Activated CD8-positive, alpha-beta memory T cell treated with anti-CD3 and anti-CD28 coated beads, Interleukin-2, amount 50 U/mL, for 48 hours (primary cell): ENCODE measurements at places on chromosomes 4 and X.

- DNase-seq, result no peak
These were observed 404.4 kb downstream of the TLL1 start for GRCh38 chr4:166277401-166277800.

GRCh38 chr4:154414796-154415195 lies 76.8 kb downstream of the DCHS2 start:
- DNase-seq, result no peak

DNA sequence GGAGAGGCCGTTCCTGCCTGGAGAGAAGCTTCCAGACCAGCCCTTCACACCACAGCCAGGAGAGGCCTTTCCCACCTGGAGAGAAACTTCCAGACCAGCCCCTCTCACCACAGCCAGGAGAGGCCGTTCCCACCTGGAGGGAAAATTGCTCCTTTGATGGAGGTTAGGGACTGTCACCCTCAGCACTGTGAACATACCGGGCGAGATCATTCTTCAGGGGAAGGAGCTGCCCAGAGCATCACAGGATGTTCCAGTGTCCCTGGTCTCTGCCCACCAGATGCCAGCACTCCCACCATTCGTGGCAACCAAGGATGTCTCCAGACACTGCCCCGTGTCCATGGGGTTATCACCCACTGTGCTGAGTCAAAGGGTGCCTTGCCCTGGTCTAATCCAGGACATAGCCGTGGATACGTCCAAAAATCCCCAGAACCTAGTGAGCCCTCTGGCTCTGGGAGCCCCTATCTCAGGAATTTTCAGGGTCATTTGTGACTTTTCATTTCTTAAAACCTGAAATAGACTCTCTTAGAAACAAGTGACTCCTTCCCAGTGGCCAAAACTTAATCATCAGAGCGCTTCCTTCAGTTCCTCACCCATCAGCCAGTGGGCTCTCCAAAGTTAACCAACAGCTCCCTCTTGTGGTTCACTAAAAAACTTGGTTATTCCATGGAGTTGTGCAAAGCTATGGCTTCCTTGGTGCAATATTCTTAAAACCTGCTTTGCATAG lies 80.2 kb downstream of the CRMP1 start:
- DNase-seq, result no peak

- no peak for DNase-seq
These were observed 445.9 kb downstream of the TLL1 start for GRCh38 chr4:166318810-166319525.

DNA sequence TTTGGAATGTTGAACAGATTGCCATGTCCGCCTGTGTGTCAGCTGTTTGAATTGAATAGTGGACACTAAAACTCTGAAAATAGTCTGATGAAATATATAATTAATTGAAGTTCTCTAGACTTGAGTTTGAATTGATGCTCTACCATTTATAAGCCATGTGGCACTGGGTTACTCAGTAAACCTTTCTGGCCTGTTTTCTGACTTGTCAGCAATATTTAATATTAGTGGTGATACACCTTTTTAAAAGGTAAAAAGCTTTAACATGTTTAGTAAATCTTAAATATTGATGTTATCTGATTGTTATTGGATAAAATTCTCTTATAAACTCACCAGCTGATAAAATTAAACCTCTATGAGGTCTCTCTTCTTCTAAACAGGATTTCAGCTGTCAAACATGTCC lies 695.4 kb upstream of the HS3ST1 start:
- DNase-seq, result no peak

DNA sequence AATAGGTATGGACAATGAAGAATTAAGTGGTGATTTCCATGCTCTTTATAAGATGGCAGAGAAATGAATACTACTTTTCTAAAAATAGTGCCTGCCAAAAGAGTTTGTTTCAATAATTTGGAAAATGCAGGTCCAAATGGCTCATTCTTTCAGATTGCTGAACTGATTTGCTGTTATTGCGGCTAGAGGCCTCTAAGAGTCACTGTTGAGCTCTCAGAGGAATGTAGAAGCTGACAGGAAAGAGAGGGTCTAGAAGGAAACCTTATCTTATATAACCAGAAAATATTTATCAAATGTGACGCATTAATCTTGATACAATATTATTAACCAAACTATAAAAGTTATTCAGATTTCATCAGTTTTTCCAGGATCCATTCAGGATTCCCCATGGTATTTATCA lies 65.7 kb upstream of the PAGE1 start:
- DNase-seq, result no peak

GRCh38 chr4:143247866-143248265 lies 63.1 kb downstream of the USP38 start:
- no peak for DNase-seq
